ENCODE measurements at places on chromosomes 4 and X.
A peak's percentile ranks its signal among the peaks of the same experiment; 100 is the strongest.

GRCh38 chr4:74504212-74504611 is 59.3 kb downstream of the AREG start:
- peaks cover 15% of the 10 kb centered on the region for H3K4me1 ChIP-seq
- DNase-seq, result no peak
- H3K36me3 ChIP-seq, result no peaks in the 10 kb centered on the region
- no peak overlapping the region for H3K4me3 ChIP-seq

DNA sequence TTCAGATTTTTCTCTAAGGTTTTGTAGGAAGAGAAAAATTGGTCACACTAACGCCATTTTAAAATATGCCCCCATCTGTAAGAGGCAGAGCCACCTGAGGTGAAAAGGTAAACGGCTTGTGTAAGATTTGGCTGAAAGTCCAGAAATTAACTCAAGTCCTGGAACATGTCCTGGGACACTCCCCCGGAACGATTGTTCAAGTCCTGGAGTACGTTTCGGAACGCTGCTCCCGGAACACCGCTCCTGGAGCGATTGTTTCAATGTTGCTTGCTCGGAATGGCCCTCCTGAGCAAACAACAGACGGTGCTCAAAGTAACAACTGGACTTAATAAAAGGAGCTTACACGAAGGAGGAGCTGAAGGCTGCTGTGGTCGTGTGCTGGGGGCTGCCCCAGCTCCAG is 796.5 kb upstream of the SLIT2 start:
- no peaks in the 10 kb centered on the region for H3K4me1 ChIP-seq
- DNase-seq, result no peak
- no peaks in the 10 kb centered on the region for H3K27me3 ChIP-seq
- H3K36me3 ChIP-seq, result no peaks in the 10 kb centered on the region
- H3K4me3 ChIP-seq, result no peak overlapping the region
- no peak overlapping the region for H3K27ac ChIP-seq

DNA sequence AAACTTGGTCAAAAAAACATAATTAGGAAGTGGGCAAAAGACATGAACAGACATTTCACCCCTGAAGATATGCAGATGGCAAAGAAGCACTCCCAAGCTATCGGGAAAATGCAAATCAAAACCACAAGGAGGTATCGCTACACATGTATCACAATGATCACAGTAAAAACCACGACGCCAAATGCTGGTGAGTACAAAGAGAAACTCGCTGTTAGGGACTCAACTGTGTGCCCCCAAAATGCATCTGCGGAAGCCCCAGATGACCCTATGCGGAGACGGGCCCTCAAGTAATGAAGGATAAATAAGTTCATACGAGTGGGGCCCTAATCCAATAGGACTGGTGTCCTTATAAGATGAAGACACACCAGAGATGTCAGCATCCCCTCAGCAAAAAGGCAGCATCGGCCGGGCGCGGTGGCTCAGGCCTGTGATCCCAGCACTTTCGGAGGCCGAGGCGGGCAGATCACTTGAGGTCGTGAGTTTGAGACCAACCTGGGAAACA is 10.2 kb downstream of the GAK start:
- DNase-seq, result no peak
- H3K27me3 ChIP-seq, result no peaks in the 10 kb centered on the region
- no peak overlapping the region for H3K27ac ChIP-seq
- no peaks in the 10 kb centered on the region for H3K4me1 ChIP-seq
- H3K4me3 ChIP-seq, result no peak overlapping the region
- peaks cover 5% of the 10 kb centered on the region for H3K36me3 ChIP-seq

GRCh38 chr4:84286048-84286447 is 213.0 kb downstream of the NKX6-1 start:
- no peak overlapping the region for H3K27ac ChIP-seq
- DNase-seq, result no peak
- no peak overlapping the region for H3K4me3 ChIP-seq
- peaks cover 34% of the 10 kb centered on the region for H3K27me3 ChIP-seq
- no peaks in the 10 kb centered on the region for H3K36me3 ChIP-seq
- no peaks in the 10 kb centered on the region for H3K4me1 ChIP-seq

DNA sequence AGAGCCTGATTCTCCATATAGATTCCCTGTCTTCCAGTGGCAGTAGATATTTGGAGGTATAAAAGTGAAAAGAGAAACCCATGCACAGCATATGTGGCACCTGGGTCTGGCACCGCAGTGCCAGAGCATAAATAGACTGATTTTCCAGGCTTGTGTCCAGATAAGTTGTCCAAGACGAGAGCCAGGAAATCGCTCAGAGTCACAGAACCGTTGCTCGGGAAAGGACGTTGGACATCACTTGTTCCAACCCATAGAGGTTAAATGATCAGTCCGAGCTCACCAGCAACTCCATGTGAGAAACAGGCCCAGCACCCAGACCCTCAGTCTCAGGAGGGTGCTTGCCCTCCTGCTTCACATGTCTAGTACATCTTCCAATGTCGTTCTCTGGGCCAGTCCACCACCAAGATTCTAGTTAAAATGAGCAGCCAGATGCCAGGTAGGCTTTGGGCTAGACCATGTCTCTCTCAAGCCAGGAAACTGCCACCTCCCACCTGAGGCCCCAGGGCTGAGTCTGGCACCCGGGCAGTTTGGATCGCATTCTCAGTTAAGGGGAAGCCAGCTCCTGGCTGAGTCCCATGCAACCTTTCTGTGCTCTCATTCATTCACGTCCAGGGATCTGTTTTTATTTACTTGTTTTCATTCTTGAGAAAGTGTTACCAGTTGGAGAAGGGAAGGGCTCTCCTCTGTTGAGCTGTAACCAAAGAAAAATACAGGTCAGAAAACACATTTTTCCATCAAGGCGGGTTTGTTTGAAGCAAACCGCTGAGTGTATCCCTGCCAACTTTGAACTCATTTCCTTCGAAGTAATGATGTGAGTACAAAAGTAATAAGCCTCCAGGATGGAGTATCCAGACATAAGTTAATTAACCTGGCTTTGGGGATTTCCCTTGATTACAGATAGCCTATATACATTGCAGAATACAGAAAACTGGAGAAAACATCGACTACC is 91.7 kb downstream of the PHOX2B start:
- H3K4me1 ChIP-seq, result peaks cover 34% of the 10 kb centered on the region
- no peak overlapping the region for H3K4me3 ChIP-seq
- H3K36me3 ChIP-seq, result peaks cover 10% of the 10 kb centered on the region
- DNase-seq, result no peak
- no peaks in the 10 kb centered on the region for H3K27me3 ChIP-seq

- DNase-seq, result no peak
- H3K4me3 ChIP-seq, result no peak overlapping the region
- no peaks in the 10 kb centered on the region for H3K27me3 ChIP-seq
Measured at GRCh38 chr4:169135776-169136175, 125.7 kb upstream of the CBR4 start.

- H3K27me3 ChIP-seq, result no peaks in the 10 kb centered on the region
- H3K27ac ChIP-seq, result no peak overlapping the region
- peaks cover 9% of the 10 kb centered on the region for H3K36me3 ChIP-seq
- DNase-seq, result no peak
- no peak overlapping the region for H3K4me3 ChIP-seq
- peaks cover 13% of the 10 kb centered on the region for H3K4me1 ChIP-seq
Measured at GRCh38 chr4:87239821-87240220, 19.4 kb upstream of the KLHL8 start.

DNA sequence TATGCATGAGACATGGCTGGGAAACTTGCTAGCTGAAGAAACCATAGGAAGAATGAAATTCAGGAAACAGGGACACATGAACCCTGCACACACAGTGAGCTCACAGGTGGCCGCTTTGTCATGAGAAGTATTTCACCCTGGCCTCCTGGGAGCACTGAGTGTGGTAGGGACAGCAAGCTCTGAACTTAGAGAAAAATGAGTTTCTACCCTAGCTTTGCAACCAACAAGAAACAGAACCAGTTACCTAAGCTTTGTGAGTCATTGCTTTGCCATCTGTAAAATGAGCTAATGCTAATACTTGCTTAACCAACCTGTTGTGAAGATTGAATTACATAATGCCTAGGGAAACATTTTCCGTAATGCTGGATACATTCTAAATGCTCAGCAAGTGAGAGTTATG is 206.6 kb upstream of the HS3ST1 start:
- H3K4me1 ChIP-seq, result peaks cover 66% of the 10 kb centered on the region
- H3K4me3 ChIP-seq, result no peak overlapping the region
- DNase-seq, result peak; percentile 56
- H3K36me3 ChIP-seq, result peaks cover 35% of the 10 kb centered on the region
- H3K27ac ChIP-seq, result peak overlapping the region; percentile 98
- H3K27me3 ChIP-seq, result no peaks in the 10 kb centered on the region
